Activated CD4-positive, alpha-beta T cell treated with anti-CD3 and anti-CD28 coated beads for 48 hours (primary cell): ENCODE measurements at places on chromosomes 6 and 20.

DNA sequence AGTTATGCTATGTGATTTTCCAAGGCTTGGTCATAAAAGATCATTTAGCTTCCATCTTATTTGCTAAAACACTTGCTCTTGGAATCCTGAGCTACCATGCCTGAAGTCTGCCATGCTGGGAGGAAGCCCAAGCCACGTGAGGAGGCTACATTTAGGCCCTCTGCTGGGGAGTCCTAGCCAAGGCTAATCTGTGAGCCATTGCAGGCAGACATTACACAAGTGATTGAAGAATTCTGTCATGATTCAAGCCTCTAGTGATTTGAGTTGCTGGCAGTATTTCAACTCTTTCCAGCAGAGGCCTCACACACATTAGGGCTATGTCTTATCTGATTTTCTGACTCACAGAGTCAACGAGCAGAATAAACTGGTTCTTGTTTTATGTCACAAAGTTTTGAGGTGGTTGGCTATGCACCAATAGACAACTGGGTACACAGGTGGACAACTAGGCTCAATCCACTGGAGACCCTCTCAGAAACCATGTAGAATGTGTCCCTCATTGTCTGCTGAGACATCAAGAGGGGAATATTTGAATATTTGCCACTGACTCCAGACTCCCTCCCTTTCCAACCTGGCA, 227.2 kb upstream of the SULF2 start:
- no peak for DNase-seq

DNA sequence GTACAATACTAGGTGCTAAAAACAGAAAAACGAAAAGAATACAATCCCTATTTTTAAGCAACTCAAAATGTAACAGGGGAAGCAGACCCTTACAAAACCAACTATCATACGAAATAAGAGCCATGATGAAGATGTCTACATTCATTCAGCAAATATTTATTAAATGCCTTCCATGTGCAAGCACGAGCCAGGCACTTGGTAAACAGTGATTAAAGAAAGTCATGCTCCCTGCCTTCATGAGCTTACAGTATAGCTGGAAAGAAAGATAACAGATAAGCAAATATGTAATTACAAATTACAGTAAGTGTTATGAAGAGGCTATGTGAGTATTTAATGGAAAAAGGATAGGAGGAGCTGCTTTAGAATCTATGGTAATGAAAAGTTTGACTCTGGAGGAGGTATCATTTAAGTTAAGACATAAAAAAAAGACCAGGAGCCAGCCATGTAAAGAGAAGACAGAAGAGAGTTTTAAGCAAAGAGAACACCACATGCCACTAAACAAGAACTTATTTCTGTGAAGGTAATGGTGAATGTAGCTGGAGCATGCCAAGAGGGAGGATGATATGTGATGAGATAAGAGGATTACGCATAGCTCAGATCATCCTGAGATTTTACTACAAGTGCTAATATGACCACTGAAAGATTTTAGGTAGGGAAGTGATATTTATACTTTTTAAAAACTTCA, 19.3 kb upstream of the COX7A2 start:
- DNase-seq = no peak

DNA sequence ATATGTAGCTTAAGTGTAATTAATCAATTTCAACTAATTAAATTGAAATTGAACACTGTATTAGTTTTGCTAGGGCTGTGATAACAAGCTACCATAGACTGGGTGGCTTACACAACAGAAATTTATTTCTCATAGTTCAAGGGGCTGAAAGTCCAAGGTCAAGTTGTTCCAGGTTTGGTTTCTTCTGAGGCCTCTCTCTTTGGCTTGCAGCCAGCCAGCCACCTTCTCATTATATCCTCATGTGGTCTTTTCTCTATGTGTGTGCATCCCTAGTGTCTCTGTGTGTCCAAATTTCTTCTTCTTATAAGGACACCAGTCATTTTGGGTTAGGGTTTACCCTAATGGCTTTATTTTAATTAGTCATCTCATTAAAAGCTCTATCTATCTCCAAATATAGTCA, 611.7 kb downstream of the UTRN start:
- no peak for DNase-seq

- DNase-seq = no peak
Observed at GRCh38 chr6:6588064-6588923, at the start of gene LY86. Gene LY86 (plus strand): TSS chr6:6588720. CDS start chr6:6588735, 15 bp downstream.

GRCh38 chr6:30974490-30975252, 8.8 kb upstream of the MUC21 start:
- DNase-seq = no peak

- no peak for DNase-seq
Observed at GRCh38 chr6:167574431-167575151, 249.7 kb downstream of the TTLL2 start.

DNA sequence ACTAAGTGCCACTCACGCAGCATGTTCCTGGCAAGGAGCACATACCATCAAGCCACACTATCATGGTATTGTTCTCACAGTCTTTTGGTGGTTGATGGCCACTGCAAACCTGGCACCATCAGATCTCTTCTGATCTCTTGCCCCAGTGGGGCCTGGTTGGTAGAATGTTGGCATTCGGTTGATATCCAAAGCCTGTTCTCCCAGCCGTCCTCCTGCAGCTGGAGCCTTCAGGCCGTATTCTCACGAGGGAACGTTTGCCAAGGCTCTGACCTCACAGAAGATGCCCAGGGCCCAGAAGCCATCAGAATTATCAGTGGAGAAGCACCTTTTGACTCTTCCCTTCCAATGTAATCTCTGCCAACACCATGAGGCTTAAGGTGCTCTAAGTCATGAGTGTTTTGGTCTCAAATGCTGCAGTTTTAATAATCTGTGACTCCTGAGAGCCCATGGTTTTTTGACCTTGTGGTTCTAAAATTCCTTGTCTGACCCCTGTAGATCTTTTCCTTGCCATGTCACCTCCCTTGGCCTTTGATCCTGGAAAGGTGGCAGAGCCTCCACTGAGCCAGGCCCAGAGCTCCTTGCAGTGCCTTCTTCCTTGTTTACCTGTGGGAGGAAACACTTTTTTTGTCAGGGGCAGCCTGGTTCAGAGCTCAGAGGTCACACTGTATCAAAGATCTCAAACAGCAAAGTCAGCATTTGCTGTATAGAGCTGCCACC, 27.8 kb downstream of the POFUT1 start:
- DNase-seq = no peak

DNA sequence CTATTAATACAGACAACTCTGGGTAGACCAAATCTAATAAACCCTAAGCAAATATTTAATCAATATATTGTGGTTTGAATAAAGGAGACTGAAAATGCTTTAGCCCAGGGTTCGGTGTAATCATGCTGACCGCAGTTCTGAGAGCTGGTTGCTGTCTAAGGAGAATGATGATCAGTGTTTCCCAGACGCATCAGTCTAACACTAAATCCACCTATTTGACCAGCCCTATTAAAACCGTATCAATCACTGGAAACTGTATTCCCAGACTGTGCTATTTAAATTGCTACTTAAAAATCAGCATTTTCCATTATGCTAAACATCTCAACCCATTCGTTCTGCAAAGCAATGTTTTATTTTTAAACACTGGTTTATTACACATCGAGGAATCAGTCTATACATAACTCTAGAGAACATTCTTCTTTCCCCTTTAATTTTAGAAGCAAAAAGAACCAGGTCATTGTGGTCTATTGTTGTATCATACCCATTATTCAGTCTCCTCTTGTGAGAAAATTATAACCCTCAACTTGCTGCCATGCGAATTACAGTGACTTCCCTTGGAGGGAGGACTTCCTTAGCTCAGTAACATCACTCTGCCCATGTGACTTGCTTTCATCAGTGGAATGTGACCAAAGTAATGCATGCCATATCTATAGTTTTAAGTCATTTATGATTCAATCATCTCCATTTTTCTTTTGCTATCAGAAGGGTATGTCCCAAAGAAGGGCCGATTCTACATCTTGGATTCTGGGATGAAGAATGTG, 515.2 kb upstream of the JAG1 start:
- DNase-seq = no peak

DNA sequence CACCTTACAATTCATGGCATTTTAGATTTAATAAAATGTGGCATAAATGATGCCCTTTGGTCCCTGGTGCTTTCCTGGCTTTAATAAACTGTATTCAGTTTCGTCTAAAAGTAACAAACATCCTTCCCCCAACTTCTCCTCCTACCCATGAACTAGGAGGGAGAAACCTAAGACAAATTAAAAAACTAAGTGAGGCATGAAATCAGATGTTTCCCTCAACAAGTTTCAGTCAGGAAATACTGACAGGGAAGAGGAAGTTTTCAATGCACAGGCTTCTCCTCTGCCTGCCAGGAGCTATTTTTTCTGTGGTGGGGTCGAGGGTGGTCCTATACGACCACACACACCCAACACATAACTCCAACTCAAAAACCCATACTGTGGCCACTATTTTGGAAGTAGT, 10.0 kb downstream of the HBS1L start:
- no peak for DNase-seq

DNA sequence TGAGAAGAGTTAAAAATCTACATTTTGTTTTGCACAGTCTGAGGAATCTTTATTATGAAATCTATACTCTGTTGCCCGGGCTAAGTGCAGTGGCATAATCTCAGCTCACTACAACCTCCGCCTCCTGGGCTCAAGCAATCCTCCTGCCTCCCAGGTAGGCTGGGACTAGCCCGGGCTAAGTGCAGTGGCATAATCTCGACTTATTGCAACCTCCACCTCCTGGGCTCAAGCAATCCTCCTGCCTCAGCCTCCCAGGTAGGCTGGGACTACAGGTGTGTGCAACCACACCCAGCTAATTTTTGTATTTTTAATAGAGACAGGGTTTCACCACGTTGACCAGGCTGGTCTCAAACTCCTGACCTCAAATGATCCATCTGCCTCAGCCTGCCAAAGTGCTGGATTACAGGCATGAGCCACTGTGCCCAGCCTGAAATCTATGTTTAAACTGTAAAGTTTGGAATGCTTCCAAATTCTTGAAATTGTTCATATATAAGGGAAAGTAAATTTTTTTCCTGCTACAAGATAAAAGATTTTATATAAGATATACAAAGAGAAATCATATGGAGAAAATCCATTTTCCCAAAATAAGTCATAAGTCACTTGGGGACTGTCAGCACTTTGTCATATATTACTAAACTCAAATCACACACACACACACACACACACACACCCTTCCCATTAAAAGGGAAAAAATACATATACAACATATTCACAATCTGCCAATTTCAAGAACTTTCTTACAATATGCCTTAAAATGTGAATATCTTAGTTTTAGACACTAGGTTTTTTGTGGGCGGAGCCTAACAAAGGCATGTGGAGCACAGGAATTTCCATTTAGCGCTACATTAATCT, 19.4 kb downstream of the PTPRK start:
- no peak for DNase-seq

- no peak for DNase-seq
Observed at GRCh38 chr20:39835130-39835842, 853.8 kb downstream of the MAFB start.

GRCh38 chr6:37862430-37862829, 42.9 kb downstream of the ZFAND3 start:
- DNase-seq = no peak

DNA sequence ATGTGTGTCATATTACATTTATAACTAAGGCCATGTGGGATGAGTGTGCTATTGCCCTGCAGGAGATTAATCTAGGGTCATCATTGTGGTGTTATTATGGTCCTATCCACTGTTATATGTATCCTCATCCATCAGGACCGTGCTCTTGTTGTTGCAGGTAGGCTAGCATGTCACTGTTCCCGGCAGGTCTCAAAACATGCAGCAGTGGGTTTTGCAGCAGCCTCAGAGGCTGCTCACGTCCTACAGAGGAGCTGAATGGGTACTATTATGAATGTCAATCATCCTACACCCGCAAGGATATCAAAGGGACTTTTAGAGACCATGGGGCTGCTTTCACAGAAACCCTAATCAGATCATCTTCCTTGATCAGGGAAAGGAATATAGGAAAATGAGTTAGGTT, 318.2 kb downstream of the SAMD5 start:
- DNase-seq = no peak

GRCh38 chr20:22560817-22561216, 23.6 kb downstream of the FOXA2 start:
- DNase-seq = no peak

DNA sequence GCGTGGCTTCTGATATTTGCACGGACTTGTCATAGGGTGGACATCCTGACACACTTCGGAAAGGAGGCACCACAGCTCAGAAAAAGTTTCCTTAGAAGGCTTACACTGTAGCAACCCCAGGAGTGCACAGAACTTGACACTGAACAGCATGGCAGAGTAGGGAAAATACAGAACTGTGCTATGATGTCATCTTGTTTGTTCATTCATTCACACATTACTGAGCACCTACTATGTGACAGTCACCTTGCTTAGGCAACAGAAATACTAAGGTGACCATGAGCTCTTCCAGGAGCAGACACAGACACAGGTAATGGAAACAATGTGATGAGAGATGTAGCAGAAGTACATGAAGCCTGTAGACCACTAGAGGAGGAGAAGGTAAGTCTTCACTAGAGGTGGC, 2.5 kb upstream of the PIGT start:
- no peak for DNase-seq

GRCh38 chr6:1949538-1949937, 295.9 kb downstream of the GMDS start:
- DNase-seq = no peak

GRCh38 chr6:42689371-42689770, 33.0 kb downstream of the PRPH2 start:
- DNase-seq = no peak

DNA sequence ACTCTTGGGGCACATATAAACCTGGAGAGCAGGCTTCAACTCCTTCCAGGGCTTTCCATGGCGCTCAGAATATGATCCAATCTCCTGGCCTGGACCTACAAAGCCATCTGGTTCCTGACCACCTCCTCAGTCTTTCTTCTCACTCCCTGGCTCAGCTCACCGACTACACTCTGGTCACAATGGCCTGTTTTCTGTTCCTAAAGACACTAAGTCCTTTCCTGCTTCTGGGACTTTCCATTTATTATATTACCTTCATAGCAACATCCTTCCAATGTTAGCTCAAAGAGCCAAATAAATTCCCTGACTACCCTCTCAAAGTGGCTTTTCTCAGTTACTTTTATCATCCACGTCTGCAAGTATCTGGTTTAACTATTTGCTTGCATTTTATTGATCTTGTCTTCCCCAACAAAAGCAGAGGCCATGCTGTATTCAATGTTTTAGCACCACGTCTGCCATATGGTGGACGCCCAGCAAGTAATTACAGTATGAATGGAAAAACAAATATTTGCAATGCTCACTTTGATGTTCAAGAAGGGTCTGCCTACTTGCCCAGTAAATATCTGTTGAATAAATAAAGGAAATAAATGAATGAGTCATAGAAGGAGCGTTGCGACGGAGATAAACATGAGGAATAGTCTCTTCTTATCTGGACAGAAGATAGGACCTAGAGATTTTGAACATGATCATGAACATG, 328.4 kb downstream of the ESR1 start:
- DNase-seq = no peak

- no peak for DNase-seq
Observed at GRCh38 chr20:43533060-43533459, 25.6 kb downstream of the L3MBTL1 start.

DNA sequence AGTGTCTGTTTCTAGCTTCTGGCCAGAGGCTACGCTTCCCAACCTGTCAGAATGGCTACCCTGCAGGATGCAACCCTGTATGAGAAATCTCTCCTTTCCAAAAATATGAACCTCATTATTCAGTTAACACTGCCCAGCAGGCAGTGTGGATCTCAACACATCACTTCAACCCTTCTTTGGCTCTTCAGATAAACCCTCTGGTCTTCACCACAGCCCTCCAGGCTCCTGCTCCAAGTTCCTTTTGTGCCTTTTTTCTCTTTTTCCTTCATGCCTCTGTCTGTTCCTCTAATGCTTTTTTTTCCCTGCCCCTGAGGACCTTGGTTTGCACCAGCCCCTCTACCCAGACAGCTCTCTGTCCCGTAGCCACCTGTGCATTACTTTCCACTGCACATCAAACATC, 207.4 kb downstream of the MYLK4 start:
- no peak for DNase-seq
